ENCODE measurements at places on chromosomes 1 and 21.

- DNase-seq, result no peak
Measured at GRCh38 chr1:94627771-94628498, 86.4 kb upstream of the F3 start.

- no peak for DNase-seq
Measured at GRCh38 chr1:31259746-31260145, 20.1 kb upstream of the NKAIN1 start.

DNA sequence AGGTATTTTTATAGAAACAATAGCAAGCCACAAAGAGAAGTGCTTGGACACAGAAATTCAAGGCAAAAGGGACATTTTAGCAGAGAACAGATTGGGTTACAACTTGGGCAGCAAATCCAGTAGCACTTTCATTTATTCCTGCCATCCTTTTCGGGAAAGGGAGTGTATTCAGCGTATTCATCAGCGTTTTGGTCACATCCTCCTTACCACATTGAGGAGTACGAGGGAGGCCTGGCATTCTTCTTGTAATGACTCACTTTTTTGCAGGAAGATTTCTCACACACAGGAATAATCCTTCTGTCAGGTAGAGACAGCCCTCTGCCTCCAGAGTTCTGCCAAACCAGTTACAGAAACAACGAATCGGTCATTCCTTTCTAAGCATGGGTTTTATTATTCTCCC is 18.1 kb upstream of the FAM78B start:
- DNase-seq, result no peak

DNA sequence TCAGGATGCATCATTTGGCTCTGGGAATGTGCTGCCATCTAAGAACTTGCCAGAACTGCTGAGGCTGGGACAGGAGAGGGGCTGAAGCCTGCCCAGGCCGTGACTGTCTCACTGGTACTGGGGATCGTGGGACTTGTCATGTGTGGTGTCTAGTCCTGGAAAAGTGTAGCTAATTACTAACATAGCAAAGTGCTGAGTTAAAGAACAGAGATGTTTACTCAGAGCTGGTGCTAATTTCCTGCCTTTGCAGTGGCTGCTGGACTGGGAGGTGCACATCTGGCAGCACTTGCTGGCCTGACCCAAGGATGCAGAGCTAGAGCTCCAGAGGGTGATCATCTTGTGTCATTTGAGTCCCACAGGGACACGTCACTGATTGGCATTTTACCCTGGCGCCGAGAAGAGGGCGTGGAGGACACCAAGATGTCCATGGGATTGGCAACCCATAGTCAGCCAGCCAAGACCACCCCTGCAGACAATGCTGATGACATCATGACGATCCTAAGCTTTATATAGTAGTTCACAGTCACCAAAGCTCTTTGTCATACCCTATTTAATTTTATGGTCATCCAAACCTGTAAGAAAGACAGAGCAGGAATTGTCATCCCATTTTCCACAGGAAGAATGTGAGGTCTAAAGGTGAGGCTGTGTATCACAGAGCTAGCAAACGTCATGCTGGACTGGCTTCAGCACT is 110.1 kb upstream of the SLC44A3 start:
- no peak for DNase-seq

DNA sequence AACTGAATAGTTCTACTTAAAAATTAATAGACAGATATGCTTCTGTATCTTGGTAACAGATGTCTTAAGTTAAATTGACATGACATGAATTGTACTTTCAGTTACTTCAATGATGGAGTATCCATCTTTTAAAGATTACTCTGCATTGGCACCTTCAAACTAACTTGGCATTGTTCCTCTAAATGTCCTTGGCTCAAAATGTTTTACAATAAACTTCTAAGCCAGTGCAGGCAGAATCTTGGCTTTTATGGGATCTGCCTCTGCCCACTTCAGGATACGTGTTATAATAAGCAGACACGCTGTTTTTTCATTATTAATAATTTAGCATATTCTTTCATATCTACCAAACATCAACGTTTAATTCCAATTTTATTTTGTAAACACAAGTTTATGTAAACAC is 873.4 kb upstream of the ADAMTS5 start:
- no peak for DNase-seq

- no peak for DNase-seq
Measured at GRCh38 chr1:89837036-89837481, 16.2 kb downstream of the LRRC8D start.

DNA sequence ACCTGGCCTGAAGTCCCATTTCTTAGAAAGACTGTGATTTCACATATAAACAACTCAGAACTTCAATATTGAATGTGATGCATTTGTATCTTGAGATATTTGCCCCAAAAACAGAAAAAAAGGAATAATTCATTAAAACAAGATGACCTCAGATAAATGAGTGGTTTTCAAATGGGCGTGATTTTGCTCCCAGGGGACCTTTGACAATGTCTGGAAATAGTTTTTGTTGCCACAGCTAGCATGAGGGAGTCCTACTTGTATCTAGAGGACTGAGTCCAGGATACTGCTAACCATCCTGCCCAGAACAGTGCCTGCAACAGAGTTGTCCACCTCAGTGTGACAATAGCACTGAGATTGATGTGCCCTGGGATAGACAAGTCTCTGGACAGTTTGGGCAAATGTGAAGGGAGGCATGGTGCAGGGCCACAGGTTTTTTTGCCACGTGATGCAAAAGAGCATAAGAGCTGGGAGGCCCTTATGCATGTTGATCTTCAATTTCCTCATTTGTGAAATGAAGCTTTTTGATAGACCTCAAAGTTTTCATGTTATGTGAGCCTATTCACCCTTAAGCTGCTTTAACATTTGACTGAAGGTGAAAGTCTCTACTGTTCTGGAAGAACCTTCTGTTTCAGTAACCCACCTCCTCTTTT is 46.2 kb downstream of the MAP3K7CL start:
- DNase-seq, result no peak

- DNase-seq, result no peak
Measured at GRCh38 chr1:197731449-197731848, 43.8 kb downstream of the DENND1B start.

DNA sequence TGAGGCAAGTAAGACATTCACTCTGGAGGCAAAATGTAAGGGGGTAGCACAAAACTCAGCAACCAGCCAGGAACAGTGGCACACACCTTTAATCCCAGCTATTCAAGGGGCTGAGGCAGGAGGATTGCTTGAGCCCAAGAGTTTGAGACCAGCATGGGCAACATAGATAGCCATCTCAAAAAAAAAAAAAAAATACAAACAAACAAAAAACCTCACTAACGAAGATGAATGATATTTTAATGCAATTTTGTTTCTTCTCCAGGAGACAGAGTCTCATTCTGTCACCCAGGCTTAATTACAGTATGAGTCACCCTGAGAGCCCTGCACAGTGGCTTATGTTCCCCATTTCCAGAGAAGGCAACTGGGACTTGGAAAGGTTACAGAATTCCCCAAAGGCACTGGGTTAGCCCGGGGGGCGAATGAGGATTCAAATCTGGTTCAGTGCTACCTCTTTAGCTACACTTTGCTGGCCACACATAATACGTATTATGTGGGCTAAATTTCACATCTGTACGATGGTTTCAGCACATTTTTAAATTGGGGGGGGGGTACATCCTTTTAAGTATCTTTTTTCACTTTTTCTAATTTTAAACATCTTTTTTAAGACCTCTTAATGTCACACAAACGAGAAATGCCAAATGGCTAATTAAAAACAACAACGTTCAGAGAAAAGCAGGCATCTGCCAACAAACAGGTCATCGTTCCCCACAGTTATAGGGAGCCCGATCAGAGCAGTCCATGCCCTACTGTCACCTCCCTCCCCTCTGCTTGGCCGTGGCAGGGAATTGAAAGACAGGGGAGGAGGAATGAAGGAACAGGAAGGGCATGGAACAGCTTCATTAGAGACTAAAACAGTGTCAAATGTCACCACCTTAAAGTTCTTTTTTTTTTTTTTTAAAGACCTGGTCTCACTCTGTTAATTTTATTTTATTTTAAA is 3.5 kb downstream of the CELA2A start:
- DNase-seq, result peak; percentile 1

- no peak for DNase-seq
Measured at GRCh38 chr1:61746813-61747212, 4.5 kb downstream of the PATJ start.

DNA sequence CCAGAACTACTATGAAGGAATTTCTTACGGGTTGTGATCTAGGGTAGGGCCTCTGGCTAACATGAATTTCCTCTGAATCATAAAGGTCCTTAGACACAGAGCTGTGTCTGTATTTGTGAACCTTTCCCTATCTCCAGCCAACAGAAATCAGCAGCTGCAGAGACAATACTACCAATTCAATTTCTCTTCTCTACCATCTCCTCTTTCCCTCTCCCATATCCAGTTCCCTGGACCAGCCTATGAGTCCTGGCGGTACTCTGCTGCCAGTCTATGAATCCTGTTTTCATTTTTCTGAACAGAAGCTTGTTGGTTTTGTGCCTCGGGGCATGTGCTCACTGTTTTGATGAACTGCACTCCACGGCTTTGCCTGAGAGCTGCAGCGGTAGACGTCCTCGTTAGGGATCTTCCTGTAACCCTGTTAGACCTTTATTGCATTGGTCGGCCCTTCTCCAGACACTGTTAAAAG is 458.0 kb upstream of the VAMP3 start:
- DNase-seq, result no peak

DNA sequence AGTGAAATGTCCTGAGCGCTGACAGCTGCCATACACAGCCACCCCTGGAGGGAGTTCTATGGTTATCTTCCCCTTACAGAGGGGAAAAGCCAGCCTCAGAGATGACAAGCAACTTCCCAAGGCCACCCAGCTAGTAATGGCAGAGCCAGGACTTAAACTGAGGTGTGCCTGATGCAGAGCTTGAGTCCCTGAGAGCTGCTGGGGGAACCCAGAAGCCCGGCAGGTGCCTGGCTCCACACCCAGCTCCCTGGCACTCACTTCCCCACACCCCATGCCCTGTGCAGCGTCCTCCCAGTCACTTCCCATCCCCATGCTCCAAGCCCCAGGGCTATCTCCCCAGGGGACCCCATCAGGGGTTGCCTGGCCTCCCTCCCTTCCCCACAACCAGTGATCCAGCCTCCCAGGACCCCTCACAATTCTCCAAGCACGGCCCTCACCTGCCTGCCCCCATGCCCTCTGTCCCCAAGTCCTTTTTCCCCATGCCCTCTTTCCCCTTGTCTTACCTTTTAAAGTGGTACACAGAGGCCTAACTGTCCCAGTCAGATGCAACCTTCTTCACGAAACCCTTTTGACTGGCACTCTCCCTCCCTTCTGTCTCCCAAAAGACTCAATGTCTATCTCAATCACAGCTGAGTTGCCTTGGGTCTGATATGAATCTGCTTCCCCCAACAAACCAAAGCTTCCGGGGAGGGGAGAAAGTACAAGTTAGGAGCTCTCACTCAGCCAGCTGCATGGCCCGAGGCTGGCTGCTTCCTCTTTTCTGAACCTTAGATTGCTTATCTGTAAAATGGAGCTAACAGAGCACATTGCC is 39.8 kb upstream of the LRP8 start:
- DNase-seq, result no peak

DNA sequence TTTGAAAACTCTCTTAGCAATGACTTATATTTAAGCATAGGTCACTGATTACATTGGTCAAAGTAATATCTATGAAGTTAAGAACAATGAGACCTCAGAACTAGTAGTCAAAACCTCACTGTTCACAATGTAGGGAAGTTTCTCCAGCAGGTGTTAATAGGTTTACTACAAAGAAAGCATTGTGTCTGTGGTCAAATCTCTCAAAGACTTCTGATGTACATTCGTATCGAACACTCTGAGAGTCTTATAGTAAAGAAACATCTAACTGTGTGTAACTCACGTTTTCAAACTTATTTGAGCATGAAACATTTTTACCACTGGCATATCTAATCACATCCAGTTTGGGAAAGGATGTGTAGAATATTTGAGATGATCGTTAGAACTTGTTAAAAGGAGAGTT is 76.0 kb downstream of the MAP3K7CL start:
- DNase-seq, result no peak

Measured in NCI-H1105 treated with DMSO at 0.1 percent for 48 hours (cell line).